ENCODE measurements at places on chromosomes 4 and X. TPM values are rescaled to one million over a fixed set of nuclear protein-coding genes. Genes with fewer than 3 reads are reported as not detected.
A peak's percentile ranks its signal among the peaks of the same experiment; 100 is the strongest.

The PPP1R2C gene
- not detected for total RNA-seq

The IRS4 gene
- total RNA-seq, result not detected

The TMEM144 gene
- 4.4 TPM for total RNA-seq

The TEX11 gene
- total RNA-seq, result not detected

The MAGEA11 gene
- total RNA-seq, result not detected

The FHDC1 gene
- total RNA-seq, result 2.0 TPM

The TMSB15C gene
- 1.3 TPM for total RNA-seq

The SPANXN3 gene
- not detected for total RNA-seq

DNA sequence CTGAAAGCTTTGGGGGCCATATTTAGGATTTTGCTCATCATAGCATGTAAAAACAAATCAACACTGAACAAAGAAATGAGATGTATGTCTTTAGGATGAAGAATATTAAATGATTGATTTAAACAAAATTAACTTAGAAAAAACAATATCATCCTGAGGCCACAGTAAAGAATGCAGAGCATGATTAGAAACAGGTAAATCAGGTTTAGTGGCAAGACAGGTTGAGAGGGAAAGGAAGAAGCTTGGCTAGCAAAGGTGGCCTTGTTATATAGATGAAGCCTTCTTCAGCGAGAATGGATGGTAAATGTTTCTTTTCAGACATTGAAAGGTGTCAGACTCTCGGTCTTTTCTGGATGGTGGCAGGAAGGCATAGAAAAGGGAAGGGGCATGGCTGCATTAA is 11.9 kb upstream of the MAGEB16 start:
- DNase-seq, result no peak

- peak; percentile 45 for DNase-seq
Measured at GRCh38 chr4:121685257-121685656, 11.5 kb downstream of the ANXA5 start.

GRCh38 chrX:15680401-15680800 is 15.8 kb upstream of the CLTRN start:
- no peak for DNase-seq

DNA sequence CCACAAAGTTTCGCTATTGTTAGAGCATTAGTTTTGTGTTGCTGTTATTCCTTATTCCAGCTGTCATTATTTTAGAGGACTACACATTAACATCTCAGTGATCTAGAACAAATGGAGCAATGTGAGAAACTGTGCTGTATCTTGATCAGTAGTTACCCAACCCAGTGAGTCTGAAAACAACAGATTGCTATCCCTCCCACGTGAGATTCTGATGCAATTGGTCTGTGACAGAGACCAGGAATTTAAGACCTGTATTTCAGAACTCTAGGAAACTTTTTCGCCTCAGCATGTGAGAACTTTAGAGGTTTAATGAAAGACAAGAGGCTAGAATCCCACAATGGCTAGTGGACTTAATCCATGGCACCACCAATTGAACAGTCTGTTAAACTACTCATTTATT is 35.7 kb upstream of the CDS1 start:
- peak; percentile 21 for DNase-seq

- no peak for DNase-seq
Measured at GRCh38 chr4:26191353-26191752, 129.5 kb upstream of the RBPJ start.

- no peak for DNase-seq
Measured at GRCh38 chr4:167966143-167966542, 126.2 kb upstream of the ANXA10 start.

DNA sequence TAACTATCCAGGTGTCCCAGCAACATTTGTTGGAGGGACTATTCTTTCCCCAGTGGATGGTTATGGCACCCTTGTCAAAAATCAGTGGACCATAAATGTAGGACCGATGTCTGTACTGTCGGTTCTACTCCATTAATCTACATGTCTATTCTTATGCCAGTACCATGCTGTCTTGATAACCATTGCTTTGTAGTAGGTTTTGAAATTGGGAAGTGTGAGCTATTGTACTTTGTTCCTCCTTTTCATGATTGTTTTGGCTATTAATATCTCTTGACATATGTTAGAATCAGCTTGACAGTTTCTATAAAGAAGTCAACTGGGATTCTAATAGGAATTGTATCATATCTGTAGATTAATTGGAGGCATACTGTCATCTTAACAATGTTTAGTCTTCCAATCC is 112.7 kb downstream of the HNRNPD start:
- DNase-seq, result no peak

GRCh38 chrX:68789966-68790365 is 38.9 kb upstream of the EFNB1 start:
- no peak for DNase-seq

All from MCF 10A (cell line).